ENCODE measurements at places on chromosomes 5 and 9.
A peak's percentile ranks its signal among the peaks of the same experiment; 100 is the strongest.

DNA sequence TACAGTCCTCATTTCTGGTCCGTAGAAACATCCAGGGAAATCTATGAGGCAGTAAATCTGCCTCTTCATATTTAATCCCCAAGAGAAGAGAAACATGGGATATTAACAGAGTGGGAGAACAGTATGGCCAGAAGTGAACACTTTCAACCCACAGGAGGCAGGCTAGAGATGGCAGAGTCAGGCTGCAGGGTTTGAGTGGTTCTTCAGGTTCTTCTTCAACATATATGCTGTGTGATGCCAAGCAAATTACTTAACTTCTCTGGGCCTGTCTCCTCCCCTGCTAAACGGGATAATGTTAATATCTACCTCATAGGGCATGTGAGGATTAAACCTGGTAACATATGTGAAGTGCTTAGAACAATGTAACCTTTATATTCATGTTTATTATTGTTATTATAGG lies 321.8 kb downstream of the PSAT1 start:
- no peak for DNase-seq

DNA sequence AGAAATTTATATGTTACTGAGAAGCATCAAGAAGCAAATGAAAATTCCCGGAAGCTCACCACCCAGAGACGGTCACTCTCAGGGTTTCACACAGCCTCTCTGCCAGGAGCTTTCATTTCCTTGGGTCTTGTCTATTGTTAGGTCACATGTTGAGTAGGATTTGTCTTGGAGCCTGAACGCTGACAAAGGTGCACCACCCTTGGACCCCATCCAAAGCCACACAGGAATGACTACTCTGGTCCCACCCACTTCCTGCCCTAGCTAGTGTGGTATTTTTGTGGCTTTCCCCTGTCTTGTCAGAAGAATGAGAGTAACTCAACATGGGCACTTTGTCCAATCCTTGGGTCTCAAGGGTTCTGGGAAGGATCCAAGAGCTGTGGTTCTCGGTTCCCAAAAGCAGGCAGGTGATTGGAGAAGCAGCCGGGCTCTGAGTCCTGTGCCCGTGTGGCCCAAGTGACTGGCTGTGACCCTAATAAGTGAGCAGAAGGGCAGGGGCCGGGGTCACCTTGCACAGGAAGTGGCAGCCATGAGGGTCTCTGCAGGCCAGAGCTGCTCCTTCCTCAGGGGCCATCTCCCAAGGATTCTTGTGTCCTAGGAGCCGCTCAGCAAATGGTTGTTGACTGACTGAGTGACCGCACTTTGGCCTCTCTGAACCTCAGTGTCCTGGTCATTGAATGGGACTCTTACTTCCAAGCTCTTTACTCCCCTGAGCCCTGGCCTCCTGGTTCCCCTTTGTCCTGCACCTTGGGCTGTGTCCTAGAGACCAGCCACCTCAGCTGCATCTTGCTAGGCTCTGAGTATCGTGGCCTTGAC lies 6.9 kb downstream of the FGD3 start:
- DNase-seq = peak; percentile 80

DNA sequence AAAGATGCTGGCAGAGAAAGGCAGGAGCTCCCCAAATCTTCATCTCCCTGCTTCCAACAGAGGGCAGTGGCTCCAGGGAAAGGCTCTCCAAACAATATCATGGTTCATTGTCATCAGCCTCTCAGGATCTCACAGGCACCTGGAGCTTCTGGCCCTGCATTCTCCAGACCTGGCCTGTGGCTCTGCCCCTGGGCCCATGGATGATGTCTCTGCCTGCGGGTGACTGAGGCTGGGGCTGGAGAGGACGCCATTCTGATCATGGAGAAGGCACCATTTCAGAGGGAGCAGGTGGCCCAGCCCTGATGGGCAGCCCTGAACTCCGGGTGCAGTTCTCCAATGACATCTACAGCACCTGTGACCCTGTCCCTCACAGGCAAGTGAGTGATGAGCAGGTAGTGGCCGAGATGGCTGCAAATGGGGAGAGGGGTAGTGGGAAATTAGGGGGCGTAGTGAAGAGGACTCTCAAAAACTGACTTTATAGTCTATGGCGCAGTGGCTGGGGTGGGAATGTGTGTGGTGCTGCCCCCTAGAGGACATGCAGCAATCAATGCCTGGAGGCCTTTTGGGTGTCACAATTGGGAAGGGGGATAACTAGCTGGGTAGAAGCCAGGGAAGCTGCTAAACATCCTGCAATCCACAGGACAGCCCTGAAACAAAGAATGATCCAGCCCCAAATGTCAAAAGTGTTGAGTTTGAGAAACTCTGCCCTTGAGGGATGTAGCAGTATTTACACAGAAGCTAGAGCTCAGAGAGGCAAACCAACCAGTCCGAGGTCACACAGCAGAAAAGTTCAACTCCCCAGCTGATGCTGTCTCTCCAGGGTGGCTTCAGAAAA lies 3.2 kb downstream of the SH3PXD2B start:
- peak; percentile 33 for DNase-seq

- no peak for DNase-seq
Observed at GRCh38 chr9:138063033-138063432, 185.5 kb downstream of the CACNA1B start.

- no peak for DNase-seq
Observed at GRCh38 chr9:134215420-134215698, 51.0 kb upstream of the RNU6ATAC start.

- no peak for DNase-seq
Observed at GRCh38 chr5:127621601-127622325, 27.1 kb upstream of the CTXN3 start.

Data from activated CD4-positive, alpha-beta T cell treated with anti-CD3 and anti-CD28 coated beads for 4 hours (primary cell).